Kidney (tissue), 22 donors: ENCODE measurements at places on chromosomes 12 and 14.

DNA sequence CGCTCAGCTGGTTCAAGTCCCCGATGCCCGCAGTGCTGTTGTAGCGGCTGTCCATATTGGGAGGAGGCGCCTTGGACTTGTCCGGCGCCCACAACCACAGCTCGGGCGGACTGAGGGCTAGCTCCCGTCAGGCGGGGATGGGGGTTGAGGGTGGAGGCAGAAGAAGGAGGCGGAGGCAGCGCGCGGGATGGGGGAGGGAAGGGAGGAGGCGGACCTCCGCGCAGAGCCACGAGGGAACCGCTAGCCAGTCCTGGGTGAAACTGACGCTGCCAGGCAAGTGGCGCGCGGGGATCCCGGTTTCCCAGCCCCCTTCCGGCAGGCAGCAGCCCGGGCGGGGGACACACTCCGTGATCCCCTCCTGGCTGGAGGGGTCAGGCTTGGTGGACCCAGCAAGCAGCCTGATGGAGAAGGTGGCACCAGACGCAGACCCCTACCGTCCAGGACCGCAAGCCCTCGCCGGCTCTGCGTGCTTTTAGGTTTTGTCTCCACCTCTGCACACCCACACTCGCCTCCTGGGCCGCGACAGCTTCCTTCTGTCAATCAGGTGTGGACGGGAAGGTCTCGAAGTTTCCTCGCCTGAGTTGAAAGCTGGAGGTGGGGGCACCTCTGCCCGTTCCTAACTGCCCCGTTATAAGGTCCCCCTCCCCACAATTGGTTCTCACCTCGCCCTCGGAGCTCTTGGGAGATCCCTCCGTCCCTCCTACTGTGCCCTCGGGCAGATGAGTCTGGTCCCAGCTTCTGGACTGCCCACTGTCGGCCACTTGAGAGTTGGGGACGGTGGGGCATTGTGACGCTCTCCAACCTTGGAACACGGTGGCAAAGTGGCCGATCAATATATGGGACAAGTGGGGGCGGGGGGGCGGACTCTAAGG is at the start of gene CPNE8:
TSS of gene CPNE8 (minus strand) at position 112 of the 872 bp plus-strand sequence. CDS start at position 55, 57 bp downstream.
- H3K36me3 ChIP-seq = no peaks in the 10 kb centered on the region
- peak within 1 kb of the TSS; percentile 80 for H3K4me3 ChIP-seq
- no peaks in the 10 kb centered on the region for H3K27me3 ChIP-seq

- no peak overlapping the region for H3K4me3 ChIP-seq
- H3K27me3 ChIP-seq = no peaks in the 10 kb centered on the region
- H3K4me1 ChIP-seq = peaks cover 10% of the 10 kb centered on the region
- no peaks in the 10 kb centered on the region for H3K36me3 ChIP-seq
- peak; percentile 26 for DNase-seq
Measured at GRCh38 chr12:50224026-50224692, 57.0 kb upstream of the CERS5 start.

- no peaks in the 10 kb centered on the region for H3K27me3 ChIP-seq
- H3K36me3 ChIP-seq = no peaks in the 10 kb centered on the region
- no peak for DNase-seq
- H3K27ac ChIP-seq = no peak overlapping the region
Measured at GRCh38 chr14:36224176-36224575, 47.7 kb upstream of the PTCSC3 start.

DNA sequence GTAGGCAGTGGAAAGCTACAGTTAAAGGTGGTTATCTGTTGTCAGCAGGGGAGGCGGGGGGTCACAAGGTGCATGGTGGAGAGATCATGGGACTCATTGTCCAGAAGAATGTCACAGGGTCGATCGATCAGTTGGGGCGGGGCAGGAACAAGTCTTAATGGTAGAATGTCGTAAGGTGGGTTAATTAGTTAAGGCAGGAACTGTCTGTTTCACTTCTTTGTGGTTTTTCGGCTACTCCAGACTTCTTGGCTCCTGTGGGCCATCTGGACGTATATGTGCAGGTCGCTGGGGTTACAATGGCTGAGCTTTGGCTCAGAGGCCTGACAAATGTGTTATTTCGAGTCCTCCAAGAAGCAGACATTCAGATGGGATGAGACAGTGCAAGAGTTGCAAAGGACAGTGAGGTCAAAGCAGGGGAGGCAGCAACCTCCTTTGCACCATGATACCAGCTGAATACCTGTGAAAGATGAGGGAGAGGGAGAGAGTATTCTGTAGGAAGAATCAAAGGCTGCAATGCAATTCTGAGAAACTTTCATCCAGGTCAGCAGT is 246.9 kb upstream of the TMEM132C start:
- no peak overlapping the region for H3K27ac ChIP-seq
- H3K36me3 ChIP-seq = no peaks in the 10 kb centered on the region
- H3K4me3 ChIP-seq = no peak overlapping the region
- no peaks in the 10 kb centered on the region for H3K27me3 ChIP-seq

DNA sequence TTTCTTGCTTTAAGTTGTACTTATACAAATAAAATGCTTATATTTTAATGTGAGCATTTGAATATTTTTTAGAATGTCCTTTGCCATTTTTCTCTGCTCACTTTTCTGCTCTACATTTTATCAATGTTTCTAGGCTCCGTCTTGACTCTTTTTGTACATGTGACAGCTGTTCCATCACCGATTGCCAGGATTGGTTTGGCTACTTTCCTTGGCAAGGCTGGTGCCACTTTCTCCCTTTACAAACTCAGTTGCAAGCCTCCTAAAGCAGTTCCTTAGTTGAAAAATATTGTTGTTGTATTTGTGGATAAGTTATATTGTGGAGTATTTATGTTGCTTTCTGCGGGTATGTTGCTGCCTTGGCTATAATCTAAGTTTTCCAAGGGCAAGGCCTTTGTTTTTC is 63.4 kb downstream of the DACT1 start:
- H3K27me3 ChIP-seq = no peaks in the 10 kb centered on the region
- H3K36me3 ChIP-seq = no peaks in the 10 kb centered on the region
- no peak overlapping the region for H3K4me3 ChIP-seq
- no peaks in the 10 kb centered on the region for H3K4me1 ChIP-seq
- no peak overlapping the region for H3K27ac ChIP-seq

- H3K27ac ChIP-seq = no peak overlapping the region
- no peaks in the 10 kb centered on the region for H3K36me3 ChIP-seq
- no peaks in the 10 kb centered on the region for H3K4me1 ChIP-seq
- no peak overlapping the region for H3K4me3 ChIP-seq
- no peak for DNase-seq
Measured at GRCh38 chr12:104749545-104749944, 208.5 kb downstream of the SLC41A2 start.

DNA sequence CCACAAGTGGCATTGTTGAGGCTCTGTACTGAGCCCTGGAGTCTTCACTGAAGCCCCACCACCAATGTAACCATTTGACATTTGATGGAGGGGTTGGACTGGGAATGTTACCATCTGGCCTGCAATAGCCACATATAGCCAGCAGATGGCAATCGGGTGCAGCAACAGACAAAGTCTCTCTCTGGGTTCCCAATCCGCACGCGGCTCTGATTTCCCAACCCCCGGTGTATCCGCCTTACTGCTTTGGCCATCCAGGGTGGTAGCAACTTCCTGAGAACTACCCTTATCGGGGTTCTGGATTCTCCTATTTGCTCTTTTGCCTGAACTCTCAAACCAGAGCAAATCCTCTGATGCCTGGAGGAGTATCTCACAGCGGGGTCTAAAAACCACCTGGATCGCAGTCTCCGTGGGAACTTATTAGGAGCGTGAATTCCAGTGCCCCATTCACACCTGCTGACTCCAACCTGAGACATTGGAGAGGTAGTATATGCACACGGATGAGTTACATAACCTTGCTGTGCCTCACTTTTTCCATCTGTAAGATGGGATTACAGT is 14.2 kb downstream of the VRTN start:
- H3K4me3 ChIP-seq = no peak overlapping the region
- peak; percentile 84 for DNase-seq
- no peaks in the 10 kb centered on the region for H3K36me3 ChIP-seq

- no peak overlapping the region for H3K27ac ChIP-seq
- H3K36me3 ChIP-seq = no peaks in the 10 kb centered on the region
- no peaks in the 10 kb centered on the region for H3K27me3 ChIP-seq
- H3K4me1 ChIP-seq = peaks cover 7% of the 10 kb centered on the region
Measured at GRCh38 chr12:4002601-4003000, 129.4 kb upstream of the PARP11 start.

GRCh38 chr12:6020930-6021329 is 75.9 kb upstream of the ANO2 start:
- no peaks in the 10 kb centered on the region for H3K27me3 ChIP-seq
- H3K36me3 ChIP-seq = no peaks in the 10 kb centered on the region
- DNase-seq = peak; percentile 92
- H3K27ac ChIP-seq = no peak overlapping the region
- H3K4me1 ChIP-seq = no peaks in the 10 kb centered on the region

GRCh38 chr14:36658123-36659009 is 3.3 kb upstream of the PAX9 start:
- peaks cover 92% of the 10 kb centered on the region for H3K27me3 ChIP-seq
- no peaks in the 10 kb centered on the region for H3K4me1 ChIP-seq
- H3K27ac ChIP-seq = no peak overlapping the region
- DNase-seq = peak; percentile 64
- H3K4me3 ChIP-seq = no peak overlapping the region

DNA sequence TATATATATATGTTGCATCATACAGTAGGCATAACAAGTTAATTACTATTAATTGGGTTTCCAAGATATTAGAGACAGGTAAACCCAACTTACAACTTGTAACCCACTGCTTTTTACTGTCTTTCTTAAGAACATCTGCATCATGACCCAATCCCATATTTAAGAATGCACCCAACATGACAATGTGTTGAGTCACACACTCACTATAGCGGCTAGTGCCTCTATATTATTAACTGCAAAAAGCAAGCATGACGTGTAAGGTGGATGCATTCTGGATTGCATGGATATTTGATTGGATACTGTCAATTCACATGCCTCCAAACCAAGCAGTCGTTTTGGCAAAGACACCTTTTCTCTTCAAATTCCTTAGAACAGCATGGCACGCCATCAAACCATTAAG is 68.2 kb downstream of the KSR2 start:
- DNase-seq = no peak
- H3K27me3 ChIP-seq = no peaks in the 10 kb centered on the region
- no peak overlapping the region for H3K27ac ChIP-seq
- no peaks in the 10 kb centered on the region for H3K4me1 ChIP-seq
- no peaks in the 10 kb centered on the region for H3K36me3 ChIP-seq

DNA sequence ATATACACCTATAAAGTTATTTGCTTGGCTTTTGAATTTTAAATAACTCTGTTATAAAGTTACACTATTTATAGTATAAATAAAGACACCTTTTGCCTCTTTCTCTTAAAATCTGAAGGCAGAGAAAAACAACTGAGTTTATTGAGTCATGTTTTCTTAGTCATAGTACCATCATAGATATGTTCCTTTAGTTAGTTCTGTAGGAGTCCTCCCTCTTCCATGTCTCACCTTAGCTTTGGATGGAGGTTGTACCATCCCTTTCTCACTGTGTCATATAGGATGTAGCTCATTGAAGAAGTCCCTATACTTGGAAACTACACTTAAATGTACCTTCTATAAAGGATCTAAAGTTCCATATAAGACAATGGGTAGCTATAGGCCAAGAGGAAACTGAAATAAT is 39.7 kb upstream of the TSPAN8 start:
- no peak for DNase-seq
- H3K4me3 ChIP-seq = no peak overlapping the region
- no peaks in the 10 kb centered on the region for H3K36me3 ChIP-seq
- H3K27ac ChIP-seq = no peak overlapping the region

DNA sequence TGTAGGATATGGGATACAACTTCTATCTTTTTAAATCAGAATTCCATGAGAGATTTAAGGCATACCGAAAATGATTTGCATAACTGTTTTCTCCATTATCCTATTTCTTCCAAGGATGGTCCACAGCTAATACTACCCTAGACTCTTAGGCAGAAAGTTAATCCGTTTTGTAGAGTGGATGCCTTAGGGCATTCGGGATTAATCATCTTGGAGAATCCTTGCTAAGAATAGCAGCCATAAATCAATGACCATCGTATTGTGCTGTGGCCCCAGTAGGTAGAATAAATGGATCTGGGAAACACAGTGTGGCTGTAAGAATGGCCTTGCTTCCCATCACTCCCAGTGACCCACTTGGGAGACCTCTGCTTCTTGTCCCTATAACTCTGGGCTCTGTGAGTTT is 99.6 kb downstream of the SSPN start:
- no peak for DNase-seq
- H3K4me1 ChIP-seq = no peaks in the 10 kb centered on the region
- no peaks in the 10 kb centered on the region for H3K27me3 ChIP-seq
- H3K27ac ChIP-seq = no peak overlapping the region
- H3K4me3 ChIP-seq = no peak overlapping the region

- no peaks in the 10 kb centered on the region for H3K4me1 ChIP-seq
- no peak overlapping the region for H3K4me3 ChIP-seq
- H3K27ac ChIP-seq = no peak overlapping the region
- no peak for DNase-seq
- H3K36me3 ChIP-seq = no peaks in the 10 kb centered on the region
Measured at GRCh38 chr12:103580026-103580425, 7.0 kb upstream of the STAB2 start.

- no peak for DNase-seq
- H3K27ac ChIP-seq = no peak overlapping the region
- H3K4me1 ChIP-seq = no peaks in the 10 kb centered on the region
- H3K36me3 ChIP-seq = no peaks in the 10 kb centered on the region
- H3K4me3 ChIP-seq = no peak overlapping the region
Measured at GRCh38 chr12:105030820-105031807, 45.0 kb downstream of the NOPCHAP1 start.

- peak overlapping the region; percentile 83 for H3K27ac ChIP-seq
- H3K4me3 ChIP-seq = peak overlapping the region; percentile 89
- no peaks in the 10 kb centered on the region for H3K36me3 ChIP-seq
- DNase-seq = peak; percentile 39
Measured at GRCh38 chr14:64387232-64387781, 846 bp upstream of the MTHFD1 start.

DNA sequence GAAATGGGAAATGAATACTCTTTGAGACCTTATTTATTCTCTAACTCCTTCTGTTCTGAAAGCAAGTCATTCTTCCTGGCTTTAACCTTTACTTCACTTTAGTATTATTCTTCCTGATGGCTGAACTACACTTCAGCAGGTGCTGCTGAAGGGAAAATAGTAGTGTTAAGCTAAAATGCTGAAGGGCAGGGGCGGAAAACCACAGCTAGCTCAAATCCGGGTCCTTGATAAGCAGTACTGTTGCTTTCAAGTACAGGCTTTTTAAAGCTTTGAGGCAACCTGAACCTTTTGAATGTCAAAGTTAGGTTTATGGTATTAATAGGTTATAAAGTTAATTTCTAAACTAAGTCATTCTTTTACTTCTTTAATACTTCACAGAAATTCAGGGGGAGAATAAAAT is 10.7 kb downstream of the CCDC196 start:
- H3K36me3 ChIP-seq = no peaks in the 10 kb centered on the region
- H3K27ac ChIP-seq = no peak overlapping the region
- no peak for DNase-seq
- no peak overlapping the region for H3K4me3 ChIP-seq

DNA sequence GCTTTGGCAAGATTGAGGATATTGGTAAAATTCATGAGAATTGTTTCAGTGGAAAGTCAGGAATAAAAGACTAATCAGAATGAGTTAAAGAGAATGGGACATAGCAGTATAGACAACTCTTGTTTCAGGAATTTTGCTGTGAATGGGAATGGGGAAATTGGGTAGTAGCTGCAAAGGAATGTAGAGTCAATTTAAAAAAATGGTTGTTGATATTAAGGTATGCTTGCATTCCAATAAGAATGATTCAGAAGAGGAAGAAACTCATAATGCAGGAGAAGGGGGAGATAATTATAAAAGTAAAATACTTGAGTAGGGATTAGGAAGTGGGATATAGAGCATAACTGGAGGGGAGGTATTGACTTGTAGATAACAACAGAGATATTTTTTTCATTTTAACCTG is 40.7 kb downstream of the MNAT1 start:
- no peak for DNase-seq
- H3K4me3 ChIP-seq = no peak overlapping the region
- no peaks in the 10 kb centered on the region for H3K4me1 ChIP-seq
- H3K27me3 ChIP-seq = no peaks in the 10 kb centered on the region

- no peaks in the 10 kb centered on the region for H3K4me1 ChIP-seq
- no peak overlapping the region for H3K27ac ChIP-seq
- H3K4me3 ChIP-seq = no peak overlapping the region
- H3K36me3 ChIP-seq = no peaks in the 10 kb centered on the region
Measured at GRCh38 chr14:68373847-68374444, 418.9 kb downstream of the ZFP36L1 start.
